ENCODE measurements at places on chromosomes 1 and 21. TPM values are rescaled to one million over a fixed set of nuclear protein-coding genes. Genes with fewer than 3 reads are reported as not detected.

DNA sequence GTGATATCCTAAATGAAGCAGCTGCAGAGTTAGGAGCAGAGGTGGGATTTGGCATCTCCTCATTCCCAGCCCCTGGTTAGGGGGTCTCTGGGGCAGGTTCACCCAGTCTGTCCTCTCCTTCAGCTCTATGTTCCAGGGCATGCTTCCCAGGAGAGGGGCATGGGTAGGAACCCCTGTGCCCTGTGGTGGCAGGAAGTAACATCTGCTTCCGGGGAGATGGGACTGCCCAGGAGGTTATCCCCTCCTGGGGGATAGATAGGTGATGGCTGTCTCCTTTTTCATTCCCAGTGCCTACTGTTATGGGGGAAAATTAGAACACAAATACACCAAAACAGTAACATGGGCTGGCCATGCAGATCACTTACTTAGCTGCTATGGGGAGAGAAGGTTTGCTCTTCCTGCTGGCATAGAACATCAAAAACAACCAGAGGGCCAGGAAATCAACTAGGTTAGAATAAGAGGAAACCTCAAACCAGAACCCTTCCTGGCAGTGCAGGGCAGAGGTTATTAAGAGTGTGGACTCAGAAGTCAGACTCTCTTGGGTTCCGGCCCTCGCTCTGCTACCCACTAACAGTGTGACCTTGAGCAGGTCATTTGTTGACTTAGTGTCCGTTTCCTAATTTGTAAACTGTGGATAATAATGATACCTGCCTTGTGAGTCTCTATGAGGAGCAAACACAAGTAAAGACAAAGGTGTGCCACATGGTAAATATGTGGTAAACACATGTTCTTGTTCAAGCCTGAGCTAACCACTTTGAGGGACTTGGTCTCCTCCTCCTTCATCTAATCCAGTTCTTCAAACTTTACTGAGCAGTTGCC, 157.8 kb upstream of the JUN start:
- no peak for DNase-seq

- no peak for DNase-seq
These were observed 38.8 kb downstream of the STXBP3 start for GRCh38 chr1:108785264-108785663.

GRCh38 chr1:183063349-183063748, 40.1 kb downstream of the LAMC1 start:
- no peak for DNase-seq

GRCh38 chr1:23777979-23778814, at the start of gene PITHD1:
Gene PITHD1 (plus strand): TSS chr1:23778418. CDS start chr1:23778516, 98 bp downstream.
- DNase-seq = peak; percentile 94

GRCh38 chr1:15579683-15580047, 5.2 kb downstream of the AGMAT start:
- DNase-seq = no peak

GRCh38 chr1:212586206-212587015, 22.1 kb upstream of the ATF3 start:
- no peak for DNase-seq

GRCh38 chr21:42858957-42859890, 20.1 kb downstream of the WDR4 start:
- DNase-seq = peak; percentile 53

- DNase-seq = no peak
These were observed 46.9 kb downstream of the IER5 start for GRCh38 chr1:181135437-181135731.

GRCh38 chr1:197424380-197424779, 156.3 kb downstream of the CRB1 start:
- no peak for DNase-seq

DNA sequence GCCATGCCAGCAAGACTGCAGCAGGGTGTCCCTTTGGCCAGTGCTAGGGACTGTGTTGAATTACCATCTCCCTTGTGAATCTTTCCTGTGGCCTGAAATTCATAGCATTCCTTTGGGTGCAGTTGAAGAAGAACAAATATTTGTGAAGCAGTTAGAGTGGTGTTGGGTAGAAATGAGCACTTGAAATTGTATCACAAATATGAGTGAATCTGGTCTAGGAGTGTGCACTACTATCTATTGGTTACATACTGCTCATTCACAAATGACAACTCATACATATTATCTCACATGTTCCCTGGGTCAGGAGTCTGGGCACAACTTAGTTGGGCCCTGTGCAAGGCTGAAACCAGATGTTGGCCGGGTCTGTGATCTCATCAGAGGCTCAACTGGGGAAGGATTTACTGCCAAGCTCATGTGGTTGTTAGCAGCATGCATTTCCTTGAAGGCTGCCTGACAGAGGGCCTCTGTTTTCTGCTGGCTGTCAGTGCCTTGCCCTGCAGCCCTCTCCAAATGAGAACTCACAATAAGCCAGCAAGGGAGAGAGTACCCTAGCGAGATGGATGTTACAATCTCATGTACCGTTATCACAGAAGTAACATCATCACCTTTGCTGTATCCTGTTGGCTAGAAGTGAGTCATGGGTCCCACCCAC, 23.8 kb downstream of the AJAP1 start:
- DNase-seq = no peak

- DNase-seq = no peak
These were observed 35.2 kb upstream of the HMGB4 start for GRCh38 chr1:33828654-33829053.

- DNase-seq = no peak
These were observed 65.4 kb upstream of the SMYD2 start for GRCh38 chr1:214215583-214215982.

The NECAP2 gene
- total RNA-seq = 32.4 TPM

The PCBP3 gene
- 21.3 TPM for total RNA-seq

The VN1R5 gene
- total RNA-seq = not detected

The CFAP57 gene
- total RNA-seq = under 0.01 TPM

The LRRC53 gene
- total RNA-seq = not detected

The USP25 gene
- total RNA-seq = 46.2 TPM

The NOTCH2 gene
- 49.7 TPM for total RNA-seq

Measured in sigmoid colon (tissue), 7 donors.